ENCODE measurements at places on chromosomes 1 and 21.
A peak's percentile ranks its signal among the peaks of the same experiment; 100 is the strongest.

DNA sequence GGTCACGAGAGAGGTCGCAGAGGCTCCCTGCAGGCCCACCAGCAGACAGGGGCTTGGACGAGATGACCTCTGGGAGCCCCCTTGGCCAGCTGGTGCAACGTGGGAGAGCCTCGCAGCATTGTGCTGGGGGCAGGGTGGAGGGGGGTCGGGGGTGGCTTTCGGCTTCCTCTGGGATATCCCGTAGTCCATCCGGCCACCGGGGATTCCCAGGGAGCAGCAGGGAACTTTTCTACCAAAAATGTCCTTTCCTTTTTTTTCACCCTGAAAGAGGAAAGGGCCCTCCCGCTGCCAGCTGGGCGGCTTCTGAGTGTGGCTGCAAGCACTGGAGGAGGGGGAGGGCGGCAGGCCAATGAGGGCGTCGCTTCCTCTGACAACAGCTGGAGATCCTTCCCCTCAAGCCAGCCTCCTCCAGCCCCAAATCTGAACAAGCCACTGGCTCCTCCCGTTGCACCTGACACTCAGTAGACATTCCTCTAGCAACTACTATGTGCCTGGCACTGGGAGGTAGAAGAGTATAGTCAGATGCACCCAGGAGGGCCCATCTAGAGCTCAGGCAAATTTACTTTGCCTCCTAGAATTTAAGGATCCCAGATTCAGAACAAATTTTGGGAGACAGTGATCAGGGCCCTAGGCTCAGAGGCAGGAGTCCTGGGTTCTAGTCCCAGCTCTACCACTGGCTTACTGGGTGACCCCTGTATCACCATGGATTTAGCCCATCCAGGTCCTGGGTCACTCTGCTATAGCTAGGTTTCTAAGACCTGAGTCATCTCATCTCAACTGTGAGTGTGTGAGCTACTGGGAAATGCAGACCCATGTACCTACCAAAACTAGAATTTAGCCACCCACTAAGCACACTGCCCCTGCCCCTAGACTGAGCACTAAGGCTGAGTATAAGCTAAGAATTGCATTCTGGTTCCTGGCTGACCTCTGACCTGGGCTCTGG, 2.7 kb downstream of the MOB3C start:
- DNase-seq = peak; percentile 5

- DNase-seq = no peak
Measured at GRCh38 chr1:19156676-19157075, 53.4 kb downstream of the UBR4 start.

DNA sequence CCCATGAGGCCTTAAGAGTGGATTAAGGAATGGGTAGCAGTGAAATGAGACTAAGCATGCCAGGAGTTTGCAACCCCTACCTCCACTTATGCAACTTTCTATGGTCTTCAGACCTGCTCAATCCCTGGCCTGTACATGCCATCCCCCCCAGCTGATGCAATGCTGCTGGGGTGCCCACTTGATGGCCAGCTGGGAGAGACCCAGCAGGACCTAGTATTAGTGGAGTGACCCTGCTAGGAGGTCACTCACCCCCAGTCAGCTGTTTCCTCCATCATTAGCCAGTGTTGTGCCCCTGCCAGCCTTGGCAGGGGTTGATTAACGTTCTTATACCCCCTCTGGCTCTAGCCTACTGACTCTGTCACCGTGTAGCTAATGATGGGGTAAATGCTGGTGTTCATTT, 236.6 kb downstream of the DYRK1A start:
- DNase-seq = no peak

GRCh38 chr1:241012708-241013340, 344.2 kb downstream of the RGS7 start:
- no peak for DNase-seq

DNA sequence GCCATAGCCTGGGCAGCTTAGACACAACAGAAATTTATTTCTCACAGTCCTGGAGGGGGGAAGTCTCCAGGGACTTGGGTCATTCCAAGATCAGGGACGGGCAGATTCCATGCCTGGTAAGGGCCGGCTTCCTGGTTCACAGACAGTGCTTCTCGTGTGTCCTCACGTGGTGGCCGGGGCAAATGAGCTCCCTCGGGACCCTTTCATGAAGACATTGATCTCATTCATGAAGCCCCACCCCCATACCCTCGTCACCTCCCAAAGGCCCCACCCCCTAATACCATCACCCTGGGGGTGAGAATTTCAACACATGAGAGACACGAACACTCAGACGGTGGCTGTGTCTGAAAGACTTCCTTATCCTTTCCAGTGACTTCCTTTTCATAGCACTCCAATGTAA, 51.5 kb downstream of the ACOT7 start:
- DNase-seq = no peak

GRCh38 chr1:196381544-196381943, 226.7 kb downstream of the KCNT2 start:
- no peak for DNase-seq

DNA sequence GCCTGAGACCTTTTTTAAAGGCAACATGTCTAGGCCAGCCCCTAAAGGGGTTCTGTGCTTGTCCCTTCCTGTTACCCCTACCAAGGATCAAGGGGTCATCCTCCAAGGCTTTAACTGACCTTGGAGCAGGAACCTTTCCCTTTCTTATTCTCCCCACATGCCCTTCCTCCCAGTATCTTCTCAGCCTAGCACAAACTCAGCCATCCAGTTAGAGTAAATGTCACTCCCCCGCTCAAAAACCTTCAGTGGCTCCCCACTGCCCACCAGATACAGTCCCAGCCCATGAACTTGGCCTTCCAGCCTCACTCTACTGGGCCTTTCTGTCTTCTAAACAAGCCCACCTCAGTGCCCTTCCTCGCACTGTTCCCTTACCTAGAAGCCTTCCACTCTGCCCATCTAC, 8.8 kb downstream of the C1QB start:
- DNase-seq = no peak

DNA sequence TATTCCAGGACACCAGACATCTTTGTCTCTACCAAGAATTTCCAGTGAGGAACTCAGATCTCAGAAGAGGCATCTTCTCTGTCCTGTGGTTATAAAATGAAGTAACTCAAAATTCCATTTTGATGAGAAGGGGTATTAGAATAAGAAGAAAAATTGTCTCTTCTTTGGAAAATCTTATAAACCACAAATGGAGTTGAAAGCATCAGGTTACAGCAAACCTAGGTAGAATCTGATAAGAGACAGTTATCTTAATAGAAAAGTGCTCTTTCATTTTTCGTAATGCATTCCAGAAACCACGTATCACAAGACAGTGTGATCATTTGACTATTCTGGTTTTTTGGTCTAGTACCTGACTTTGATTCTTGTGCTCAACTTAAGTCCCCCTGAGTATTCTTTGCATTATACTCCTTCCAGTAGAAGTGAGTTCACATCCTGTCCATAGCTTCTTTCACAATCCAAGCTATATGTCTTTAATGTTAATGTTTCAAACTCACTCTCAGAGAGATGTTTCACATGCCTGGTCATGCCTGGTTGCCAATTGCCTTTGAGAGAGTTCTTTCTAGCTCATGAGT, 120.9 kb upstream of the PRDX6 start:
- DNase-seq = no peak

DNA sequence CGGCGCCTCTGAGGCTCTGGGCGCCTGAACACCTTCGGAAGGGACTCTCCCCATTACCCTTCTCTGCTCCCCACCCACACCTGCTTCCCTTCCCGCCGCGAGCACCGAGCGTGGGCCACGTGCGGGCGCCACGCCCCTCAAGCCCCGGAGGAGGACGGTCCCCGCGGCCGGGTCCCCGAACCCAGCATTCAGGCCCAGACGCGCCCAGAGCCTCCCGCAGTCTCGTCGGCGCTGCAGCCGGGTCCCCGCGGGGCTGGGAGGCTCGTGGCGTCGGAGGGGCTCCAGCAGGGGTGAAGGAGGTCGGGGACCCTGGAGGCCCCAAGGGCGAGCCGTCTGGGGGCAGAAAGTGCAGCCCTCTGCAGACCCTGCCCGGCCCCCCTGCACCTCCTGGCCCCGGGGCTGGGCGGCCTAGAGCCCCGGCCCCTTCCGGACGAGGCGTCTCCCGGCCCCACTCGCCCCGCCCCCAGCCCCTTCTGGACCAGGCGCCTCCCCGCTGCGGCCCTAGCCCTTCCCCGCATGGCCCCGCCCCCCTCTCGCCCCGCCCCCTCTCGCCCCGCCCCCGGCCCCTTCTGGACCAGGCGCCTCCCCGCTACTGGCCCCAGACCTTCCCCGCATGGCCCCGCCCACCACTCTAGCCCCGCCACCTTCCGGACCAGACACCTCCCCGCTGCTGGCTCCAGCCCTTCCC, 378 bp upstream of the SMIM1 start:
- peak; percentile 54 for DNase-seq

DNA sequence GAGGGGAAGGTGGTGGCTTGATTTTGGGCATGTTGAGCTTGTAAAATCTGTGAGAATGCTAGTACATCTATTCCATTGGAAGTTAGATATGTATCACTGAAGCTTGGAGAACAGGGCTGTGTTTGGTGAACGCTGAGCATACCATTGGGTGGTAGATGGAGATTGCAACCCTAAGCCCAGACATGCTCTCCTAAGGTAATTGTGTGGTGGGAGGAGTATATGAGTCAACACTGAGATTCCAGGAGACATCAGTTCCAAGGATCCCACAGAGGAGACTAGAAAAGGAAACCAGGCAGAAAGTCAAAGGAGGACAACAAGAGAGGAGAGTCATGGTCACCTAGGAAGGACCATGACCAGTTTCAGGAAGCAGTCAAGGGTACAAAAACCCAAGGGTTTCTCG, 60.4 kb downstream of the KIF21B start:
- DNase-seq = no peak

GRCh38 chr1:152817309-152817708, 5.5 kb downstream of the LCE1B start:
- no peak for DNase-seq

DNA sequence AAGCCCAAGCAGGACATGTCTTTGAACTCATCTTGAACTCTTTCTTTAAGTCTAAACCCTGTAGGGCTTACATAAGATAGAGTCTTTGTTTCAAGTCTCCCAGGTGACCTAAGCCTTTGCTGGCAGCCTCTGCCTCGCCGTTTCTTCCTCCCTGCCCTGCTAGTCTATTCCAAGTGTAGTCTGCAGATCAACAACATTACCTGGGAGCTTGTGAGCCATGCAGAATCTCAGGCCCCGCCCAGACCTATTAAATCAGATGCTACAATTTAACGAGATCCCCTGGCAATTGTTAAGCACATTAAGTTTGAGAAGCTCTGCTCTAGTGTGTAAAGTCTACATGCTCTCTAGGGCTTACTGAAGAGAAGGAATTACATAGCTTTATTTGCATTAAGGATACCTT, 271.6 kb downstream of the PBX1 start:
- DNase-seq = no peak

- no peak for DNase-seq
Measured at GRCh38 chr21:36403713-36404112, 18.5 kb downstream of the CHAF1B start.

- no peak for DNase-seq
Measured at GRCh38 chr1:119808491-119808890, 2.8 kb downstream of the REG4 start.

All from activated naive CD4-positive, alpha-beta T cell (primary cell).